ENCODE measurements at places on chromosomes 1 and 21.

- no peak for DNase-seq
Observed at GRCh38 chr1:182133181-182133580, 71.7 kb upstream of the ZNF648 start.

- DNase-seq: no peak
Observed at GRCh38 chr1:92186081-92186480, 31.6 kb upstream of the C1orf146 start.

DNA sequence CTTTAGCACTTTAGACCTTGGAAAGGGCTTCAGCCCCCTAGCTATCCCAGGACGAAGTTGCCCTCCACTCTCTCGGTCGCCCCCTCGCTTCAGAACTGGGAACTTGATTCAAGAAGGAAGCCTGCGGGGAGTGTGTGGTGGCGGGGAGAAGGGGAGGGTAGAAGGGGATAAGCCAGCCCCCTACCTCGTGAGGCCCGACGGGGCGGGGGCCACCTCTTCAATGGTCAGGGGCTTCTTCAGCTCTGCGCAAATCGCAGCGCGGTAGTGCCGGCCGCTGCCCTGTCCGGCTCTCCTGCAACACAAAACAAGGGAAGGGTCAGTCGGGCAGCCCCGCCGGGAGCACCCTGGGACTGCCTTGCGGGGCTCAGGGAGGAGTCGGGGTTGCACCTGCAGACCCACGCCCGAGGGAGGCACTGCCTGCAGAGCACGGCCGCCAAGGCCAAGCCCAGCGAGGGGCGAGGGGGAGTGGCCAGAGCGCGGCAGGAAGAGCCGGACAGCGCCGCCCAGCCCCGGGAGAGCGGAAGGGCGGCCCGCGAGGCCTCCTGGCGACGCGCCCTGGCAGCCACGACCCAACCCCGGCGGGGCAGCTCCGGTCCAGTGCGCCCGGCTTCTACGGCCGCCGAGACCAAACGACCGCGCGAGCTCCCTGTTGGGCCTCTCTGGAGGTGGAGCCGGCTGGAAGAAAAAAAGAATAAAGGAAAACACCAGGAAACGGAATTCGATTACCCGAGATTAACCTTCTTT, 56.2 kb upstream of the RASAL2 start:
- no peak for DNase-seq

GRCh38 chr1:92831368-92831761, 475 bp upstream of the RPL5 start:
- no peak for DNase-seq

GRCh38 chr1:113255038-113255719, 135.1 kb upstream of the MAGI3 start:
- no peak for DNase-seq

GRCh38 chr21:36915014-36915695, 51.3 kb downstream of the HLCS start:
- DNase-seq: no peak

- DNase-seq: no peak
Observed at GRCh38 chr21:40923407-40923806, 76.4 kb upstream of the DSCAM start.

DNA sequence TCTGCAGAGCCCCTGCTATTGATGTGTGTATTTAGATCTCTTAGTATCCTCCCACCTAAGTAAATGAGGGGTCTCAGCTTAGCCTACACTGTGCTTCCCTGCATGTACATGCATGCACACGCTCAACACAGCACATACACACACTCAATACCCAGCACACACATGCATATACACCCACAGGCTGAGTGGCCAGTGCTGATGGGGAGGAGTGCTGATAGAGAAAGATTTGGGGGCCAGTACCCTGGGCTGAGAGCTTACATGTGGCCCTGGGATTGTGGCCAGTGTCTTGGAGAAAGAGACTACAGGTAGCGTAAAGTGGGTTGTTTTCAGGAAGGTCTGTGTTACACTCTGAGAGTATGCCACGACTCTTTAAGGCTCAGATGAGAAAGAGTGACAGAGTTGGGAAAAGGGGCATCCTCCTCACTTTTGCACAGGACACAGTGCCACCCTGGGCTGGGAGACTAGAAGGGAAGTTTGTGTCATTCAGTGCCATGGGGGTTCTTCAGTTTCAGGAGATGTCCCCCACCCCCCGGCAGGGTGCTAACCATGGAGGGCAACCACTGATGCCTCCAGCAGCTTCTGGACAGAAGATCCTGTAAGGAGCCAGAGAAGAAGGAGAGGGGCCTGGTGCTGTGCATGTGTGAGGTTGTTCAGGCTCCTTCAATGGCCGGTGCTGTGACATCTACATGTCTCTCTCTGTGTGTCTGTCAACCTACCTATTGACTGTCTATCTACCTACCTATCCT, 166.8 kb downstream of the RHOU start:
- DNase-seq: no peak

DNA sequence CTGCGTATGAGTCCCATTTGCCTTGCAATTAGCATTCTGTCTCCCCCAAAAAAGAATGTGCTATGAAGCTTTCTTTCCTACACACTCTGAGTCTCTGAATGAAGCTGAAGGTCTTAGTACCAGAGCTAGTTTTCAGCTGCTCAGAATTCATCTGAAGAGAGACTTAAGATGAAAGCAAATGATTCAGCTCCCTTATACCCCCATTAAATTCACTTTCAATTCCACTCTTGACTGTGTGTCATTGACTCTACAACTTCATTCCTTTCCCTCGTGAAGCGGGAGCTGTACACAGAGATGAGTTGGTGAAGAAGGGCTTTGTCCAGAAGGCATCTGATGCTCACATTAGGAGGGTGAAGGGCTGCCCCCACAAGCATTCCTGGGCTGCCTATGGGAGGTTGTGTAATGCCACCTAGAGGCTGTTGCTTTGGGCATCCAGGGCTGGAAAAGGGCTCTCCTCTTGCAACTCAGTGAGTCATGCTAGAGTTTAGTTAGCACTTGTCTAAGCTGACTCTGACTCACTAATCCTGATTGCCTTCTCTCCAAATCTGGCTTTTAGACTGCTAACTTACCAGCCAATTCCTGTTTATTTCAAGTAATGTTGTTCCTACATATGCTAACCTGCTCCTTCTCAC, 1.8 kb downstream of the SPRR1B start:
- no peak for DNase-seq

- DNase-seq: no peak
Observed at GRCh38 chr1:24963099-24963872, 33.2 kb upstream of the RUNX3 start.

- DNase-seq: no peak
Observed at GRCh38 chr1:198678901-198679329, 40.1 kb downstream of the PTPRC start.

- DNase-seq: no peak
Observed at GRCh38 chr1:11052839-11053757, 6.1 kb upstream of the MASP2 start.

GRCh38 chr1:222283147-222283768, 264.6 kb downstream of the HHIPL2 start:
- no peak for DNase-seq

- DNase-seq: no peak
Observed at GRCh38 chr1:31745096-31745945, 18.8 kb downstream of the ADGRB2 start.

- no peak for DNase-seq
Observed at GRCh38 chr21:43315244-43316137, 111.4 kb downstream of the SIK1 start.

- DNase-seq: no peak
Observed at GRCh38 chr1:53592521-53592982, 133.4 kb downstream of the DMRTB1 start.

DNA sequence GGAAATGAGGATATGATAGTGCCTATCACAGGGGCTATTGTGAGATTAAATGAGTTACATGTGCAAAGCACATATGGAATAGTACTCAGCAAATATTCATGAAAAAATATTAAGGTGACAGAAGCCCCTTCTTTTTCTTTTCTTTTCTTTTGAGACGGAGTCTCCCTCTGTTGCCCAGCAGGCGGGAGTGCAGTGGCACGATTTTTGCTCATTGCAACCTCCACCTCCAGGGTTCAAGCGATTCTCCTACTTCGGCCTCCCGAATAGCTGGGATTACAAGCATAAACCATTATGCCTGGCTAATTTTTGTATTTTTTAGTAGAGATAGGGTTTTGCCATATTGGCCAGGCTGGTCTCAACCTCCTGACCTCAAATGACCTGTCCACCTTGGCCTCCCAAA, 139.4 kb downstream of the HIVEP3 start:
- DNase-seq: no peak

DNA sequence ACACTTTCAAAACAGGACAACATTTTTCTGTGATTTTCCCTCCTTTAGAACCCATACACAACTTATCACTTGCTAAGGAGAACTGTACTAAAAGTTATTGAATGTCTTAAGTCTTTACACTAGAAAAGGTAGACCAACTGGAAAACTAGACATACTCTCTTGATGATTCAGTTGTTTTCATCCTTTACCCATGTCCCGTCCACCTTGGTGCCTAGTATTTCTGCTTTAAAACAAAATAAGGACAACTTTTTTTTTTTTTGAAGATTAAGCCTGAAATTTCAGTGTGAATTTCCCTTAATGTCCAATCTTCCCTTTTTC, 4.5 kb downstream of the CDKN2C start:
- DNase-seq: no peak

- no peak for DNase-seq
Observed at GRCh38 chr1:111758373-111758772, 2.7 kb downstream of the DDX20 start.

DNA sequence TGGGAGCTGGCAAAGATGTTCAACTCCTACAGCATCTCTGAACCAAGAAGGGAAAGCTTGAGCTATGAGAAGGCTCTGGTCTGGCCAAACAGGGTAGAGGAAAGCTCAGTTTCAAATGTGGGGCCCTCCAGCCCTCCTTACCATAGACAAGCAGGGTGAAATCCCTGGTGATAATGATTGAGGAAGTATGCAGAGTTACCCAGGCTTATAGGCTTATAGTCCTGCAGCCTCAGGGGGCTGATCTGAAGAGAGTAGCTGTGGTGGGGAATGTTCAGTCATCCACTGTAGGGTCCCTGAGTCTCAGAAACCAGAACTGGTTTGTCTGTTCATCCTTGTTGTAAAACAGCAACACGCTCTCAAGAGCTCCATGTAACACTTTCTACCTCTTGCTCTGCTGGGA, 19.8 kb upstream of the LY9 start:
- no peak for DNase-seq

- no peak for DNase-seq
Observed at GRCh38 chr1:7069931-7070330, 284.7 kb downstream of the CAMTA1 start.

GRCh38 chr1:147654511-147654910, 15.8 kb downstream of the ACP6 start:
- DNase-seq: no peak

- no peak for DNase-seq
Observed at GRCh38 chr1:173017792-173018191, 32.9 kb downstream of the TNFSF18 start.

- no peak for DNase-seq
Observed at GRCh38 chr21:38661197-38661871, 144.4 kb upstream of the ETS2 start.

- no peak for DNase-seq
Observed at GRCh38 chr1:38512024-38512767, 347.4 kb downstream of the RRAGC start.

- no peak for DNase-seq
Observed at GRCh38 chr1:27887215-27888021, 15.1 kb downstream of the THEMIS2 start.

DNA sequence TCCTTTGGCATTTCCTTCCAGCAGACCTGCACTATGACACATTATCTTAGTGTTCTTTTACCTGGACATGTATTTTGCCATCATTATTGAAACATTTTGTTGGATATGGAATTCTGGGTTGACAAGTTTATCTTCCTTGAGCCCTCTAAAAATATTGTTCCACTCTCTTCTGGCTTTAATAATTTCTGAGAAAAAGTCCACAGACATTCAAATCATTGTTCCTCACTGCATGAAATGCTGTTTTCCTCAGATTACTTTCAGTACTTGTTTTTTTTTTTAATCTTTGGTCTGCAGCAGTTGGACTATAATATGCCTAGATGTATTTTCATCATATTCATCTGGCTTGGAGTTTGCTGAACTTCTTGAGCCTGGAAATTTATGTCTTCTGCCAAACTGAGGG, 88.7 kb downstream of the HLCS start:
- no peak for DNase-seq

DNA sequence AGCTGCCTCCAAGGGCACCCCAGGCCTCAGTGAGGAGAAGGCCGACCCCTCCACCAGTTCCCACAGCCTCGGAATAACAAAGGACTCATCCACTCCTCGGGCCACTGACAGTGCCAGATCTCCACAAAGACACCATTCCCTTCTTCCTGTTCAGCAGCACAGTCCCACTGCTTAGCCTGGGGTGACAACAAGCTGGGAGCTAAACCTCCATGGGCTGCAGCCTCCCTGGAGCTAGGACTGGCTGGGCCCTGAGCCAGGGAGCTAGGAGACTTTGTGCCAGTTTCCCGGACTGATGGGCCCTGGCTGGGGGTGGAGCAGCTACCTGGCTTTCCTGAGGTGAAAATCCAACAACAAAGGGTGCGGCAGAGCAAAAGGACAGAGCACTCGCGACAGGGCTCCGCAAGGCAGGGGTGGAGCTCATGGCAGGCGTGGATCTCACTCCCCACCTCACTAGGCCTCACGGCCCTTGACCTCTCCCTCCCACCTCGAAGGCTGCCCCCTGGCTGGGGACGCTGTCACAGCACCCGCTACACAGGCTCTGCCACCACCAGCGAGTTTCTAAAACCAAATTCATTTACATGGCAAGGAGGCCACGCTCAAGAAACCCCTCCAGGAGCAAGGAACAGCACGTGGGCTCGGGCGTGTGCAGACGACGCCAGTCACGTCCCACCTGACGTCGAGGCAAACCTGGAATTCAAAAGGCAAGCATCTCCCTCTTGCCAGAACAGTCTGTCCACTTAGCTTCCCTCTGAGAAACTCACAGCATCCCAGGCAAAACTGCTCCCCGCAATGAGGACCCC, 13.8 kb downstream of the SLC35E2B start:
- DNase-seq: no peak

- DNase-seq: no peak
Observed at GRCh38 chr21:46661211-46661625, 25.7 kb downstream of the PRMT2 start.

DNA sequence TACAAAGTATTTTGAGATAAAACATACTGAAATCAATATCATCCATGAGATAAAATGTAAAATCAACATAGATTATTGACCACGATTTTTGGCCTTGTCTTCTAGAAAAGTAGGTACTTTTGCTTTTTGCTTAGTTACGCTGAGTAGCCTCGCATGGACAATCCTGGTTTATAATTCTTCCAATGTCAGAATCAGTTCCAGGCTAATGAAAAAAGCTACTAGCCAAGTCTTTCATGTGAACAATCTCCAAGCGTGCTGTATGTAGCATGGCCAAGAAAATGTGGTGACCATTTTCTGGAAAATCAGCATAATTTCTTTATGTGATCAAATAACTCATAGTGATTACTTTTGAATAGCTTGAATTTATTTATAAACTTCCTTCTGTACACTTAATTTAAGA, 145.8 kb downstream of the NTMT2 start:
- DNase-seq: no peak
